ENCODE measurements at places on chromosomes 7 and 10.

- no peak for DNase-seq
These were observed 113.1 kb downstream of the CTTNBP2 start for GRCh38 chr7:117759950-117760640.

DNA sequence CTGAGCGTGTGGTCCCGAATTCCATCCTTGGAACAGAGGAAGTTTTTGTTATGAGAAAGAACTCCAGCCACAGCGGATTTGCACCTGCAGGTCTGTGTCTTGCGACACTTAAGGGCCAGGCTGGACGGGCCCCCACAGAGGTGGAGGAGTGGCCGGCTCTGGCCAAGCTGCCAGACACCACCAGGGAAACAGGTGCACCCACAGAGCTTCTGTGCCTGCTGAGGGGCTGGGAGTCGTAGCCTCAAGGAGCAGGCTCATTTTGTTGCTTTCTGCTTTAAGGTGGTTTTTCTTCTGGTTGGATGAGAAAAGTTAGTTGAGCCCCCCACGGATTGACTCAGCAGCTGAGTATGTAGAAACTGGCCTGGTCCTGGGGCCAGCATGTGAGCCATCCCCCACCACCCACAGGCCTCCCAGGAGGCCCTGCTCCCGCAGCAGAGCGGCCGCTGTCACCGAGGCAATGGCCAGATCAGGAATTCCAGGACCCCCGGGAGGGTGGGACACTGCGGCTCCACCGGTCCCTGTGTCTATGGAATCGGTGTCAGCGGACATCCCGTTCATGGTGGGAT is 41.9 kb downstream of the NKX6-2 start:
- no peak for DNase-seq

DNA sequence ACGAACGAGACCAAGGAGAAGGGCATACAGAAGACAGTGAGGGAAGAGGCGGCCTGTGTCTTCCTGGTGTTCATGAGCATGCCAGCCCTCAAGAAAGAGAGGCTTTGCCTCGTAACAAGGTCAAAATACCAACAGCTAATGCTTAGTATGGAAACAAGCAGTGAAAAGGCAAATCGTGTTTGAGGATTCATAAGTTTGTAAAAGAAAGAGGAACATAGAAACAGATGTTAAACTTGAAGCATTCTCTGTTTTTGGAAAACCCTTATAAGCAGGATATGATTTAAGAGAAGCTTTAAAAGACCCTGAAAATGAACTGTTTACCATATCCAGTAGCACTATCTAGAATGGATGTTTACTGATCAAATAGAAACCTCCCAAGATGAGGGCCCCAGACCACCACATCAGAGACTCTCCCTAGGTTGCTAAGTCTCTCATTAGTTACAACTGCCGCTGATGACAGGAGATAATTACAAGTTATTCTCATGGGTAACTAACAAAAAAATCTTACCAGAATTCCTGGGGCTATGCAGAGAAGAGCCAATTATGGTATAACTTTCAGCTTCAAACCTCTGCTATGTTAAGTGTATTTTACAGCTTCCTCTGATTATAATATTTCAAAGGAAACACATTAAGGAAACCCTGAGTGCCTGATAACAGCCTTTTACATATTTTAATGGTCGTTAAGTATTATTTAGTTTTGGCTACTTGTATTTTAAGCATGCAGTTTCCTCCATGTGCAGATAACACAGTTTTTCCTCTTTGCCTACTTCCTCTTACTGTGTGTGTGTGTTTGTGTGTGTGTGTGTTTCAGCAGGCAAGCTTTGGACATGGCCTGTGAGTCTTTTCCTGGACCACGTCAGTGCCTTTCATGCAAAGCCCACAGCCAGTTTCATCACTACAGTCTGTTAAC is 17.9 kb downstream of the JCAD start:
- DNase-seq, result no peak

DNA sequence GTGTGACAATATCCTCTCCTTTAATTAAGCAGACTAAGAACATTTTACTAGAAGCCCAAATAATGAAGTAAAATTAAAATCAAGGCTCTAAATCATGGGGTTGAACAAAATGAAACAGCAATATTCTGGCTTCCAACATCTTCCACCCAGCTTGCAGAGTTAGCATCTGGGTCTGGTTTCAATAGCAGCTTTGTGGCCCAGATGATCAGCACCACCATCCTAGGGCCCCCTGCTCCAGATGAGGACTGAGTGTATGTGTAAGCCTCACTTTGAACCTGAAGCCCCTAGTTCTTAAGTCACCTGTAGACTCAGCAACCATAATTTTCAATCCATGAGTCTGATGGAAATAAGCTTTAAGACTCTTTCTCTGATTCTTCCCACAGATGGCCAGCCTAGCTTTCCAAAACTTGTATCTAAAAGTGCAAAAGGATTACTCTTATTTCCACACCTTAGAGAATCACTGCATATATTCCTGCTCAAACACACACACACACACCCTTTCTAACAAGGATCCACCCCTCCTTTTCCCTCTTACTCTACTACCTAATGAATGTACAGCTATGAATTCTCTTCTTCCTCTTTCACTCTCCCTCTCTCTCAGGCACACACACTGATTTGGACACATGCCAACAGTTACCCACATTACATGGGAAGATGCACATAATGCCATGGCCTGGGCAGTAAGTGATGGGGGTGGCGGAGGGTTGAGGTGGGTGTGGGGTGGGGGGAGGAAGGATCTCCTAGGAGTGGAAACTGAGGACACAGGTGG is 3.5 kb downstream of the DENND11 start:
- DNase-seq, result no peak

DNA sequence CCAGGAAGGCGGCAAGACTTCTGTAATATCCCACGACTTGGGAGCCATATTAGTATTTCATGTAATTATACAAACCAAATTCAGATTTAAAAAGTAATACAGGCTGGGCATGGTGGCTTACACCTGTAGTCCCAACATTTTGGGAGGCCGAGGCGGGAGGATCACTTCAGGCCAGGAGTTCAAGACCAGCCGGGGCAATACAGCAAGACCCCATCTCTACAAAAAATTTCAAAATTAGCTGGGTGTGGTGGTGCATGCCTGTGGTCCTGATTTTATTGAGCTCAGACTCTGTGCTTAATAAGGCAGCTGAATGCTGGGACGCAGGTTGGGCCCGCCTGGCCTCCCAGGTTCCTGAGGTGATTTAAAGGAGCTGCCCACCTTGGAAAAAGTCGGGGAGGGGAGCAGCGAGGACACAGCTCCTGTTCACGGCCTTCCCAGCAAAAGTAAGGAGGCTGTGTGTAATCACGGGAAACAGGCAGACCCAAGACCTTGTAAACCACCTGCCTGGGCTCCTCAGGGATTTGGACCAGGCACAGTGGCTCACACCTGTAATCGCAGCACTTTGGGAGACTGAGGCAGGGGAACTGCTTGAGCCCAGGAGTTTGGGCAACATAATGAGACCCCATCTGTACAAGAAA is 93.0 kb upstream of the DNAAF5 start:
- DNase-seq, result no peak

DNA sequence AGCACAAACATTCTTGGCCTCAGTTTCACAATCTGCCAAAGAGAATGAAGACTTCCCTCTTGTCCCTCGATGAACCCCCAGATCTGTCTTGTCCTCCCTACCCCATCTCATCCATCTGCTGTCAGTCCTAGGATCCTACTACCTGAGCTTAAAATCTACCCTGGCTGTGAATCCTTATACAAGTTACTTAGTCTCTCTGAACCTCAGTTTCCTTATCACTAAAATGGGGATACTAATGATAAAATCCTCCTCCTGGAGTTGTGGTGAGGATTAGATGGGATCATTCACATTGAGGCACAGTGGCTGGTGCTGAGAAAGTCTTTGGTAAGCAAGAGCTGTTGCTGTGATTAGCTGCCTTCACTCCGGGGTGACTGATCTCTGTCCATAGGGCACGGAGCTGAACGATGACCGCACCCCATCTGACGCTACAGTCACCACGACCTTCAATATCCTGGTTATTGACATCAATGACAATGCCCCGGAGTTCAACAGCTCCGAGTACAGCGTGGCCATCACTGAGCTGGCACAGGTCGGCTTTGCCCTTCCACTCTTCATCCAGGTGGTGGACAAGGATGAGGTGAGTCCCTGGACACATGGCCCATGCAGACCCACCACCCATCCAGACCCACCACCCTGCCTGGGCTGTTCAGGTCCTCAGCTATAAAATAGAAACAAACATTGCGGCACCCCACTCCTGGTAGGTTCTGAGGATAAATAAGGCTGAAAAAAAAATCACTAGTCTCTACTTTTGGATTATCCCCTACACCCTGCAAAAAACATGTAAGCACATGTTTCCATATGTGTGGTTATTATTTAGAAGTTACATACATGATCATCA is 102.5 kb downstream of the C10orf105 start:
- DNase-seq, result no peak

DNA sequence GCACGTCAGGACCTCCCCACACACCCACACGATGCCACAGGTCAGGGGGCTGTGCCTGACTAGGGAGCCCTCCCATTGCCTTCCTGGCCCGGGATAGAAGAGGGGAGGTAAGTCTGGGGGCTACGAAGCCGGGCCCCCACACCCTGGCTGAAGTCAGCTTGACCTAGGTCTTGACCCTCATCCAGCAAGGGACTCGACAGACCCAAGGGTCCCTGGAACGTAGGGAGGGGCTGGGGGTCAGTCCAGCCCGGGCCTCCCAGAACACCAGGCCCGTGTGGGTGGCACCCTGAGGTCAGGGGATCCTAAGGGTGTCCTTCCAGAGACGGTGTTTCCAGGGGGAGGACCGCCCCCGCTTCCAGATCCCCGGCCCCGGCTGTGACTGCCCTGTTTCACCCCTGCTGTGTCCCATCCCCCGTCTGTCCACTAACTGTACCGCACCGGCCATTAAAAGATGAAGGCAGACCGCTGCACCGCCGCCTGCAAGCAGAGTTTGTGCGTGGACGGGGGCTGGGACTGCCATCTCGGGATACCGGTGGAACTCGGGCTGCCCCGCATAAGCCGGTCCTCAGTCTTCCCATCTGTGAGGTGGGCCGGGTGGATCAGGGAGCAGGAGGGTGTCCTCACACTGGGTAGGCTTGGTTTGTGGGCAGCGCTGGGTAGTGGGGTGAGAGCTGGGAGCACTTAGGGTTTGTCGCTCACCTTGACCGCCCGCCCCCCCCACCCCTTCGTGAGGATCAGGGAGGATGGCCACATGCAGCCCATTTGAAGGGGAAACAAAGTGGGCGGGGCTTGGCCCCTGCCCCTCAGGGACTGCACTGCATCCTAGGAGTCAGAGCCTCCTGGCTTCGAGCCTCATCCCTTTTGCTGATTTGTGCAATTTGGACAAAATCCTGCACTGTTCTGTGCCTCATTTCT is 21.1 kb downstream of the SLC29A4 start:
- DNase-seq, result no peak

DNA sequence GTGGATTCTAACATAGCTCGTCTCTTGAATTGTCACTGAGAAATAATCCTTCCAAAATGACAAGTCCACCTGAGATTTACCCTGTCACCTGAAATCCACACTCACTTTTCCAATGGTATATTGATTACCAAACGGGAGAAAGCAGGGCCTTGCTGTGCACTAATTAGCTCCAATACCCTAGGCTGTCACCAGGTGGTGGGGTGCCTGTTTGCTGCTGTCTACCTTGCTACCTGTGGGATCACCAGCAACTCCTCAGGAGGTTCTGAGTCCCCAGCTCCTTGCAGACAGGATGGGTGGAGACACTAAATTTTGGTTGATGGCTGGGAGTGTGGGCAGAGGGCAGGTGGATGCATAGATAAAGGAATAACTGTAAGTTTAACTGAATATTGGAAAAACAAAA is 237.2 kb upstream of the ZNF32 start:
- no peak for DNase-seq

DNA sequence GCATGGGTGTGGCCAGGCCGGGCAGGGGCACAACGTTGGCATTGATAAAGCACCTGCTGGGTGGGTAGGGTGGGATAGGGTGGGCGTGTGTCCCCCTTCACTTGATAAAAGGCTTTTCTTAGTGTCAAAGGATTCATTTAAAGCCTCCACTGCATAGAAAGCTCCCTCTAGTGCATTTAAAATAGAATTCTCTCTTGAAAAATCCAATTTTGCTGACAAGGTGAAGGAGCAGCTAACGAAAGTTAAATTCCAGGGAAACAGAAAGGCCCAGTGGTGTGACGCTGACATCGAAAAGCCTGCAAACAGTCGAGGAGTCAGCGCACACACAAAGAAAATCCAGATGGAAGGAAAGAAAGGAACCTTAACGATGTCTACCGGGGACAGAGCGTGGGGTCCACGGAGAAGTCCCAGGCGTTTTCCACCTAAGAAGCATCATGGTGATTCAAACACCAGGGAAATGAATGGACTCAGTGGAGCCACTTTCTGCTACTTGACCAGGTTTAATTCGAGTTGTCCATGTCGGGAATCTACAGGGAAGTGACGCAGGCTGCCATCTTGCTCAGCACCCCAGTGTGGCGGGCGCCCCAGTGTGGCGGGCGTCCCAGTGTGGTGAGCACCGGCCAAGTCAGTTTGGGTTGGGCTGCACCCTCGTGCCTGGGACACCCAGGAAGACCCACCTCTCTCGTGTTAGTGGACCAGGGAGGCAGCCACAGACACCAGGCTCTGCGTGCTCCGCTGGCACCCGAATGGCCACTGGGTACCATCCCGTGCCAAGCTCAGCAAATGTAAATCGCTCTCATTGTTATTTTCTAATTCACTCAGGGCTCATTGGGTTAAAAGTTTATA is 217.8 kb downstream of the DNAJB6 start:
- no peak for DNase-seq

DNA sequence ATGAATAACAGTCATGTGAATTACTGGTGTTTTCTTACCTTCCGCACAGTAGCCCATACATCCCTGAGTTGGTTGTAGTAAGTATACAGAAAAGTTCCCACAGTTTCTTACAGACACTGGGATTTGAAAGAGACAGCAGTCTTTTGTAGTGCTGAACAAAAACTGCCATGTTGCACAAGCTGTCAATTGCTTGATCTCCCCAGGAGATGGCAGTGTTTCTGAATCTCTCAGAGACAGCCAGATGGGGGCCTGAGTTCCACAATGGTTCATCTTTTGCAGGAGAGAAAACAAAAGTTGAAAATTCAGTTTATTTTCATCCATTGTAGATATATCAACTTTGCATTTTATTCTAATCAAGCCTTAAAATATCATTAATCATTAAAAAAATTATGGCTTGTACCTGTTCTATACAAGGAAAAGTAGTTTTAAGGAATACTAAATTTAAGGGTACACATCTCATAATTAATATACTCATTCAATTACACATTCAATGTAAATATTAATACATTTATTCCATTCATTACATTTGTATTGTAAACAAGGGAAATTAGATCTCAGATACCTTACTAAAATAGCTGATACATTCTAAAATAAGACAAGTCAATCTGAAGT is 14.5 kb downstream of the VWDE start:
- peak; percentile 83 for DNase-seq

DNA sequence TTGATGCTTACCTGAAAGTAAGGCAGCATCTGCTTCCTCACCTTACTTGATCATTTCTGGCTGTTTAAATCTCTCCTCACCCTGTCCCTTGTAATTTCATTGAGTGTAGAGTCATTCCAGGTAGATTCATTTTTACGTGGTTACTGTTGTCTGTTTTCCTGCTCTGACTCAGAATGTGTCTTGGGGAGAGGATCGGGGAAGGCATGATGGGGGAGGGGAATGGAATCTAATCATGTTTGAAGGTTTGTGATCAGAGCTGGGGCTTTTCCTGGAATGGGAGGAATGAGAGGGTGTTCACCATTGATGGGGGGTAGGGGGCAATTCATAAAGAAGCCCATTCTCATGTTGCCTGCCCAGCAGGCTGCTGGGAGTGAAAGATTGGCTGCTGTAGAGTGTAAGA is 18.7 kb downstream of the SEC24C start:
- no peak for DNase-seq

GRCh38 chr7:131161103-131161502 is 166.6 kb upstream of the MKLN1 start:
- DNase-seq, result peak; percentile 41
